Astrocyte (in vitro differentiated cells and primary cell): ENCODE measurements at places on chromosomes 5 and 9. TPM values are rescaled to one million over a fixed set of nuclear protein-coding genes. Genes with fewer than 3 reads are reported as not detected.

DNA sequence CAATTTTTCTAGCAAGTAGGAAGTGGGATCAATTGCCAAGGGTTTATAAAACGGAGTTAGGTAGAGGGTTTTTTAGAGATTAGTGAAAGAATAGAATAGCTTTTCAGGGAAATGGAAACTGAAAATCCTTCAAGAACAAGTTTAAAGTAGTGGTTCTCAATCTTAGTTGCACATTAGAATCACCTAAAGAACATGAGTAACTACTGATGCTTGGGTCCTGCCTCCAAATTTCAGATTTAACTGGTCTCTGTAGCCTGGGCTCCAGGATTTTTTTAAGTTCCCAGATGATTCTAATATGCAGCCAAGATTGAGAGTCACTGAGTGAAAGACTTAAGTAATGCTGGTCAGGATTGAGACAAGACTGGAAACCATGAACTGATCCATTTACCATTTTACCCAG is 20.5 kb downstream of the ELOVL7 start:
- no peak for DNase-seq

GRCh38 chr9:123194023-123194422 is 74.4 kb downstream of the STRBP start:
- no peak for DNase-seq

DNA sequence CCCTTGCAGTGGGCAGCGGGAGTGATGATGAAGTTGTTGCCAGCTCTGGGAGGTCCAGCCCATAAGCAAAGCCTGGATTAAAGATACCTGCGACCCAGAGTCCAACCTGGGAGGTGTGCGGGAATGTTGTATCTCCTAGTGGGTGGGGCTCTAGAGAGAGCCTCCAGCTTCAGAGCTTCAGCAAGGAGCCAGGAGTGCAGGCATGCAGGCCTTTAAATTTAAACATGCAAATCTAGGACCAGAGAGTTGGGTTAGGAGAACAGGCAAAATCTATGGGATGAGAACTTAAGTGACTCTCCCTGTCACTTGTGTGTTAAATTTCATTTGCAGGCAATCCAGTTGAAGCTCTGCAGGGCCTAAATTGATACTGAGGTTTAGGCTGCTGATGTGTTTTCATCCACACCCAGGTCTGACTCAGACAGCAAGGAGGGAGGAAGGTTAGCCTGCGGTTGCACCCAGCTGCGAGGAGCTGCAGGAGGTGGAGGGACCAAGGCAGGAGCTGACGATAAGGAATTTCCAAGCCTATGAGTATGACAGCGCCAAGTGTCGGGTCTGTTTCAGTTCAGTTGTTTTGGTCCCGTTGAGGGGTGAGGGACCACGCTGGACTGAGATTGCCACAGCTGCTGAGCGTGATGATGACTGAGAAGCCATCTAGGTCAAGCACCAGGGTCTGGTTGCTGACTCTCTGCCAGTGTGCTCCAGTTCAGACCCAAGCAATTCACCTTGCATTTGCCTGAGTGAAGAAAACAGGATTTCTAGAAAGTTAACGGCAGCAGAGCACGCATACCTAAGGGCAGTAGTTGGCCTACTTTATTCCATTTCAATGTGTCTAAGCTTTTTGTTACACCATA is 243.0 kb downstream of the ICE1 start:
- peak; percentile 12 for DNase-seq

DNA sequence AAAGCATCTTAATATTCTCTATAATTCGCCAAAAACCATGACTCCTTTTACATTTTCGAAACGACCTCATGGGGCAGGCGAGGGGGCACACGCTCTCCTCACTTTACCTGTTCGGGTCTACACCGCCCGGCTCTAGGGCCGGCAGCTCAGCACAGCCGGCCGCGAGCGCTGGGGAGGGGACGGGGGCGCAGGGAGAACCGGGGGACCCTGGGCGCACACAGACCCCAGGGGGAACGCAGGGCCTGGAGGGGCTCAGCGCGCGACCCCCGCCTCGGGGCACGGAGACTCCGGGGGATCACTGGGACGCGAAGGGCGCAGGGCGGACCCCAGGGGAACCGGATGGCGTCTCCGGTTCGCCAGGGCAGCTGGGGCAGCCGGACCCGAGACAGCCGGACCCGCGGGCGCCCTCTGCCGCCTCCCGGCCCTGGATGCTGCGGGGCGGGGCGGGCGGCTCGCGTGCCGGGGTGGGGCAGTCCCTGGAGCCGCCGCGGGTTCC is at the start of gene AHRR:
Gene AHRR, plus strand, starts transcription at position 485 of the 496 bp plus-strand sequence. CDS start 22,189 bp downstream, outside the sequence.
- DNase-seq = peak; percentile 22

GRCh38 chr9:136318111-136318775 is 9.1 kb upstream of the GPSM1 start:
- DNase-seq = no peak

GRCh38 chr9:28082671-28083070 is 509.4 kb upstream of the C9orf72 start:
- no peak for DNase-seq

- DNase-seq = no peak
These were observed 139.6 kb downstream of the SPATA31D1 start for GRCh38 chr9:82128011-82128696.

GRCh38 chr5:116409591-116410296 is 164.9 kb downstream of the SEMA6A start:
- no peak for DNase-seq

DNA sequence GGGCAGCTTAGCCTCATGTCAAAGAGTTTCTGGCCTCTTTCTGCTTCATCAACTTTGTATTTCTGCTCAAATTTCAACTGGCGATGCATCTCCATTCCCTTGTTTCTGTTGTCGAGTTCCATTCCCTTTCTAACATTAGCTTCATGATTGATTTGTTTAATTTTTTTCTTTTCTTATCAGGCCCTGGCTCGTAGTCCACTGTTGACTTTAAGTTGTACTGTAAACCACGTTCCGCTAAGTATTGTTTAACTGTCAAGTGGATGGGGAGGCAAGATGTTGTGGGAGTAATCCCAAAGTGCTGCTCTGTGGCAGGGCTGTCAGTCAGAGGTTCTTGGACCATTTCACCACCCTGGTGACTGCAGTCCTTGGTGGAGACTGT is 309.1 kb downstream of the PSAT1 start:
- DNase-seq = peak; percentile 65

DNA sequence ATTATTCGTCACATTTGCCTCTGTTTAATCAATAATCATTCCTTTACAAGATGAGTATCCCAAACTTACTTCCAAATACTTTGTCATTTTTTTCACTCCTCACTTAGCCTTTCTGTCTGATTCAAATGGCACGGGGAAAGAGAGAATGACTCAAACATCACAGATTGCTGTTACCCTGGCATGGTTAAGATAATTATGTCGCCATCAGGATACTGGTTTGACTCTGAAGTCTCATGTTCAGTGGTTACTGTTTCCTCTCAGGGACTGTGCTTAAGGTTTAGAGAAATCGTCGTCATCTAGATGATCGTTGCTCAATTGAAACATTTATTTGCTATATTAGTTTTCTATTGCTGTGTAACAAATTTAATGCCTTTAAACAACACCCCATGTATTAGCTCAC is 45.2 kb upstream of the RAD23B start:
- no peak for DNase-seq

DNA sequence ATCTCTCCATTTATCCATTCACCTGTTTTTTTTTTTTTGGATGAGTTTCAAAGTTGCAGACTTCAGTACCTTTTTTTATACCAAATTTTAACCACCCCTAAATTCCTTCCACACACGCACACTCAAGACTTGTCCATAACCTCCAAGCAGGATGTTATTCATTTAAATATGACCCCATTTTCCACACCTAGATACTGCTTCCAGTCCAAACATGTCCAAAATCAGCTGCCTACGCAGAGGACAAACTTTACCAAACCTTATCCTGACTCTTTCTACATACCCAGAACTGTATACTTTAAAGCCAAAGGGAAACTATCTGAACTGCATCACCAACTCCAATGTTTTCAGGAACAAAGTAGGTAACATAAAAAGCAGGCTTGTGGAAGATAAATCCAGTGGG is 36.0 kb upstream of the FYB1 start:
- no peak for DNase-seq

DNA sequence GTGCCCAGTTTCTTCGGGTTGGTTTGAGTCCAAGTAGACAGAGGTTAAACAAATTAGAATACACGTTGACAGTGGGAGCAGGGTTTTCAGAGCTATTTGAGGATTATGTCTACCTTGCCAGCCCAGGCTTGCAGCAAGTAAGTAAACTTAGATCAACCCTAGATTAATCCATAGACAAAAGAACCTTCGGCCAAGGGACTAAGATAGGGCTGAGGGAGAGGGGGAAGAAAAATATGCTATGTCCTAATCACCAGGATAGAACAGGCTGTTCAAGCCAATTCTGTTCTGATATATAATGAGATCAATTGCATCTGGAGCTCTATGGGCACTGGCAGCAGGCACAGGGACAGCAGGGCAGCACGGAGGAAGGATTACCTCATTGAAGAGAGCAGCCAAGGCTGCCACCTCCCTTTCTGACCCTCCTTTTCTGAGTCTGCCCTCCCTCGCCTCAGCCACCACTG is 377.7 kb downstream of the PIK3R1 start:
- no peak for DNase-seq

- DNase-seq = no peak
These were observed 82.3 kb upstream of the EPB41L4B start for GRCh38 chr9:109403116-109403515.

DNA sequence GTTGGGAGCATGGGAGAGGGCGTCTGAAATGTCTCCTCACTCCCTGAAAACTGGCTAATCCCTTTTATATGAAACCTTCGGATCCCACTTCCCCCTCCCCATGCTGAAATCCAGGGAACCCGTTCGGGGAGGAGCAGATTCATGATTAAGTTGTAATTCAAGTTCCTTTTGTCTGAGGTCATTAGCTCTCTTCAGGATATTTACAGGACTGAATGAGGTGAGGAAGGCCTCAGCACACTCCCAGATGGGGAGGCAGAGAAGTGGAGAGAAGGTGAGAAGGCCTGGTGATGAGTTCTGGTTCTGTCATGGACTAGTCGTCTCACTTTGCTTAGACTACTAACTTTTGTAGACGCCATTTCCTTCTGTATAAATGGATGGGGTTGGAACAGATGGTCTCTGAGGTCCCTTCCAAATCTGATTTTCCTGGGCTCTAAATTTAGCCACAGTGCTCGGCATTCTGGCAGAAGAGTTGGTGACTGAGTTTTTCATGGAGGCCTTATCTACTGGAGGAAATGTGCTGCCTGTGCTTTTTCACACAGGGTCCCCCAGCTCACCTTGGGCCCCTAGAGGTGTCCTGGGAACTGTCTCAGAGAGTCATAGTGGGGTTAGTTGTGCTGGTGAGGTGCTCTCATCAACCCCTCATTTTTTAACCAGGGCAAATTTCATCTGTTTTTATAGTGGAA is 62.3 kb downstream of the PRDM6 start:
- DNase-seq = no peak

DNA sequence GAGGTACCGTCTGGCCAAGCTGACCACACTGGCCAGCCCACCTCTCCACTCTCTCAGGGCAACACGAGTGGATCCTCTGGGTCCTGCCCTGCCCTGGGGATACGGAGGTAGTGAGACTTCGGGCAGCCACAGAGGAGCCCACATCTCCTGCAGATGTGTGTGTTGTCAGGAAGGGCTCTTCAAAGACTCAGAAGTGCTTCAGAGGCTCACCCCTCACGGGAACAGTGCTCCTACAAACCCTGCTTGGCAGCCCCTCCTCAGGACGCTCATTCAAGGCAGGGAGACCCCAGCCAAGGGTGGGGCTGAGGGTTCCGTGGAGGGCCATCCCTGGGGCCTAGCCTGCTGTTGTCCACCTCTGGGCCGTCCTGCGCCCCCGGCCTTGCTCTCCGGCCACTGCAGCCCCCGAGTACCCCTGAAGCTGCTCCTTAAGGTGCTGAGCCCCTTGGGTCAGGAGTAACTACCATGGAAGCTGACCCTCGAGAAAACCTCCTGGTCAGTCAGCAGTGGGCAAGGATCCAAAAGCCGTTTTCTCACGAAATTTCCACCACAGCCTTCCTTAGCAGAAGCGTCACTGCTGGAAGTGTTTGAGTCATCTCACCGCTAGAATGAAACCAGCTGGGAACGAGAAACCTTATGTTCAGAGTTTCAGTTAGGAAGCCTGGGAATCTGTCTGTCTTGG is 23.2 kb upstream of the LRRC14B start:
- peak; percentile 98 for DNase-seq

DNA sequence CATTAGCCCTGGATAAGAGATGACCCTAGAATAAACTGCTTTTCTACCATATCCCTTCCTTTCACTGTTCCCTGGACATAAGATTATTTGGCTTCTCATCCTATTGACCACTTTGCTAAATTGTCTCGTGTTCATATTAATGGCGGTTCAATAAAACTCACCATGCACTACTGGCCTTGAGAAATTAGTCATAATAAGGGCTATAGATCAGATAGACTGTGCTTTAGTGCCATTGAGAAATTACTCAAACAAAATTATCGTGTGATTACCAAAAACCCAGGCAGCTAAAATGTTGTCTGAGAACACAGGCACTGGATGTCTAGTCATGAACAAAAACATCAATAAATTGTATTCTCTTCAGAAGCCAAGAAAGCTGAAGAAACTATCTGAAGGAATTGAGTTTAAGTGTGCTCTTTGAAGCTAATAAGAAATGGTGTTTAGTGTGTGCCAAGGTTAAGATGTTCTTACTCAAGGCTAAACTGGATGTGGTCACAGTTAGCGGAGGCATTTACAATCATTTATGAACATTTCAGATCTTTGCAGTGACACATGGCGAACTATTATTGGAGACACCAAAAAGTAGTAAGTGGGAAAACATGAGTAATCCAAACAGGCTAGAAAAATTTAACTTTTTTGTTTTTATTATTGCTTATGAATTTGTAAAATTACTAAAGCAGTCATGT is 460.4 kb upstream of the RORB start:
- peak; percentile 53 for DNase-seq

GRCh38 chr9:83185488-83186154 is 122.7 kb upstream of the RASEF start:
- DNase-seq = no peak

GRCh38 chr9:11931751-11932150 is 761.4 kb upstream of the TYRP1 start:
- no peak for DNase-seq

DNA sequence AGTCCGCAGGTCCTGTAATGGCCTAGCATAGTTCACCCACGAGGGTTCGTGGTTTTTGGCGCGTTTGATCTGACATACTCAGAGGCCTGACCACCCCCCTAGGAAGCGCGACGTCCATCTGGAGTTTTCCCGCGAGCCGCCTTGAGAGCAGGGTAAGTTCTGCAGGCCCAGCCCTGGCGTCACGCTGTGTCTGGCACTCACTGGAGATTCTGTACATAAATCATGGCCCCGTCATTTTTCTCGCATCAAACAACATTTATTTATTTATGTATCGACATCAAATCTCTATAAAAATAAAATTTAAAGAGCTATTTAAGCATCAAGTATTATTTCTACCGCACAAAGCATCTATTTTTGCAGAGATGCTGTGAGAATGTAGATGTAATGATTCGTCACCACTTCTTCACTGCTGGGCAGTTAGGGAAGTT is 437 bp upstream of the TRIM41 start:
- DNase-seq = no peak

- DNase-seq = peak; percentile 81
These were observed 14.0 kb upstream of the LOX start for GRCh38 chr5:122091936-122092600.

- no peak for DNase-seq
These were observed 18.2 kb downstream of the GFPT2 start for GRCh38 chr5:180334751-180335613.

LRRC19 gene
- total RNA-seq = not detected in 2 replicates

ZDHHC11B gene
- 0.23 and 0.29 TPM in 2 replicates for total RNA-seq

ADAMTS16 gene
- 5.7 and 11.4 TPM in 2 replicates for total RNA-seq

SLC4A9 gene
- total RNA-seq = 0.25 TPM in 1 of 2 replicates, not detected in the other
